Erythroblast (primary cell): ENCODE measurements at places on chromosomes 16 and 17.

DNA sequence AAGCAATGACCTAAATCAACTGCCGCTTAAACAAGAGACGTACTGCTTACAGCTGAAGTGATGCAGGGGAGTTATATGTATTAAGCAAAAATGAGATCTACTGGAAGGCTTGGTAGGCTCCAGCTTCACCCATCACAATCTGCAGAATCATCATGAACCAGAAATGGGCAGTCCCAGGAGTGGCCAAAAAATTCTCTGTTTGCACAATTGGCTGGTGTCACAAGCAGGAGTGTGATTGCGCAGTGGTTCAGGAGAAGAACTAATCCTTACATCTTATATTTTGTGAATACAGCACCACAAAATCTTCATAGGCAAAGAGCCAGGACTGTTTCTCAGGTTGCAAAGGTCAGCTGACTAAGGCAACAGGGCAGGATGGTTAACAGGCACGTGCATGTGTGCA lies 75.9 kb downstream of the CES1 start:
- no peak for DNase-seq

DNA sequence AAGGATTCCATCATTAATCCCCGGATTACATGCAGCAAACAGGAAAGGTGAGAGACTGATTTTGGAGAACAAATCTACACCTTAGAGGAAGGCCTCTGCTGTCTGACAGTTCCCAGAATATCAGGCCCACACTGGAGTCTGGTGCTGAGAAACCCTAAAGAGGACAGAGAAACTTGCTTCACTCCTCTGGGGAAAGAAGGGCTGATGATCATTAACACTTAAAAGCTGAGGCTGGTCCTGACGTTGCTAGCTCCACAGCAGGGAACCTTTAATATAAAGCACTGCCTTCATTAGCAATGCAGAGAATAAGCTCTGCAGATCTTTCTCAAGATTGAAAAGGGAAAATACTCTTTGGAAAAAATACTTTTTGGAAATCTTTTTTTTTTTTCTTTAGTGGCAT lies 1472.4 kb upstream of the GOT2 start:
- DNase-seq, result no peak

GRCh38 chr17:29682054-29682453 lies 59.3 kb upstream of the CORO6 start:
- no peak for DNase-seq

- no peak for DNase-seq
These were observed 121.1 kb downstream of the SPACA3 start for GRCh38 chr17:33112763-33113162.

DNA sequence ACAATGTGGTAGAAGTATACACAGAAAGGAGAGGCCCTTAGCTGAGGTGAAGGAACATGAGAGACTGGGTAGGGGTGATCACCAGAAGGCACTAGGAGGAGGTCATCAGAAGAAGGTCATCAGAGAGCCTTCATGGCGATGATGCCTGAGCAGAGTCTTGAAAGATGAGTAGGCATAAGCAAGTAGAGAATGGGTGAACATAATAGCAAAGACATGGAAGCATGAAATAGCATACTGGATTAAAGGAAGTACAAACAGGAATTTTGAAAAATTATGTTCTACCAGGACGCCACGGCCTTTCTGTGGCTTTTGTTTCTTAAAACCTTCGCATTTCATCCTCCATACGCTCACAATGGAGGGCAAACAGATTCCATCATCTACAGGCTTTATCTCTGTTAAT lies 2.9 kb downstream of the IKZF3 start:
- no peak for DNase-seq

GRCh38 chr17:28253663-28254062 lies 65.3 kb upstream of the TMEM97 start:
- no peak for DNase-seq

- DNase-seq, result no peak
These were observed 21.9 kb downstream of the STH start for GRCh38 chr17:46020998-46021397.

- DNase-seq, result no peak
These were observed 22.7 kb downstream of the ZNF768 start for GRCh38 chr16:30503403-30504296.

- no peak for DNase-seq
These were observed 3.6 kb upstream of the ARL5C start for GRCh38 chr17:39169518-39169917.

DNA sequence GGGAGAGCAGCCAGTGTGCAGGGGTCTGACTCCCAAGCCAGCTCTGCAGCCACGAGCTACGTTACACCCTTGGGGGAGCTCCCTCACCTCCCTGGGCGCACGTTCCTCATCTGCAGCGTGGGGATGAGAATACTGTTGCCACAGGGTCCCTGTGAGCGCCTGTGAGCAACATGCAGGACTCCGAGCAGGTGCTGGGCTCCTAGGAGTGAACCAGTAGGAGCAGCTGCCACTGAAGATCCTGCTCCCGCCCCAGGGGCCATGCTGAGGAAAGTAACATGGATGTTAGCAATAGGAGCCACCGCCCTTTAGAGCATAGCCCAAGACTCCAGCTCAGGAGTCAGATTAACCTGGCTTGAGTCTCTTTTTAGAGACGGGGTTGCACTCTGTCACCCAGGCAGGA lies 15.9 kb downstream of the DNAAF1 start:
- no peak for DNase-seq

- peak; percentile 50 for DNase-seq
These were observed at the start of gene MMP15 for GRCh38 chr16:58025351-58026138. MMP15 (plus strand) TSS chr16:58025754; CDS start chr16:58026351, 597 bp downstream.

DNA sequence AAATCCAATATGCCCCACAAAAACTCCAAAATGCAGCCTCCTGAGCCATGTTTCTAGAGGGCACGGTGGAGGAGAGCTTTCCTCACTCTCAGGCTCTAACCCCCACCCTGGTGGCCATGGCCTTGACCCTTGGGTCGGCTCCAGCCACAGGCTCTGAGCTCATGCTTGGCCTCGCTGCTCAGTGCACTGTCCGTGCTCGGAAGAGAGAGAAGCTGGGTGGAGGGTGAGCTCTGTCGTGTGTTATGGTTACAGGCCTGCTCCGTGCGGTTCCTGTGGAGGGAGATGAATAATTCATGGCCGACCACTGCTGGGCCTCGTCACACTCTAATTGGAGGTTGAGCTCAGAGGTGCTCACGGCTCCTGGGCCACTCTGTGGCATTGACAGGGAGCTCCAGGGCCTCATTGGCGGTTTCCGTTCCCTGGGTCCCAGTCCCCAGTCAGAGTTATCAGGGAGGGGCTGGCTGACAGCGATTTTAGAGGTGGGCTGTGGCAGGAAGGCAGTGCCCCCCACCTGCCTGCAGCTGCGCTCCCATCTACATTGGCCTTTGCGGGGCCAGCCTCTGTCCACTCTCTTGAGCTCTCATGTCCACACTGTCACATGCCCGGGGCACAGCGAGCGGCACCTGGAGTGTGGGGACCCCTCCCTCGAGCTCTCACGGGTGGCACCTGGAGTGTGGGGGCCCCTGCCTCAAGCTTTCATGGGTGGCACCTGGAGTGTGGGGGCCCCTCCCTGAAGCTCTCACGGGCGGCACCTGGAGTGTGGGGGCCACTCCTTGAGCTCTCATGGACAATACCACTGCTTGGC lies 24.9 kb downstream of the ACSF3 start:
- no peak for DNase-seq

GRCh38 chr17:279776-280175 lies 72.8 kb downstream of the RPH3AL start:
- no peak for DNase-seq

DNA sequence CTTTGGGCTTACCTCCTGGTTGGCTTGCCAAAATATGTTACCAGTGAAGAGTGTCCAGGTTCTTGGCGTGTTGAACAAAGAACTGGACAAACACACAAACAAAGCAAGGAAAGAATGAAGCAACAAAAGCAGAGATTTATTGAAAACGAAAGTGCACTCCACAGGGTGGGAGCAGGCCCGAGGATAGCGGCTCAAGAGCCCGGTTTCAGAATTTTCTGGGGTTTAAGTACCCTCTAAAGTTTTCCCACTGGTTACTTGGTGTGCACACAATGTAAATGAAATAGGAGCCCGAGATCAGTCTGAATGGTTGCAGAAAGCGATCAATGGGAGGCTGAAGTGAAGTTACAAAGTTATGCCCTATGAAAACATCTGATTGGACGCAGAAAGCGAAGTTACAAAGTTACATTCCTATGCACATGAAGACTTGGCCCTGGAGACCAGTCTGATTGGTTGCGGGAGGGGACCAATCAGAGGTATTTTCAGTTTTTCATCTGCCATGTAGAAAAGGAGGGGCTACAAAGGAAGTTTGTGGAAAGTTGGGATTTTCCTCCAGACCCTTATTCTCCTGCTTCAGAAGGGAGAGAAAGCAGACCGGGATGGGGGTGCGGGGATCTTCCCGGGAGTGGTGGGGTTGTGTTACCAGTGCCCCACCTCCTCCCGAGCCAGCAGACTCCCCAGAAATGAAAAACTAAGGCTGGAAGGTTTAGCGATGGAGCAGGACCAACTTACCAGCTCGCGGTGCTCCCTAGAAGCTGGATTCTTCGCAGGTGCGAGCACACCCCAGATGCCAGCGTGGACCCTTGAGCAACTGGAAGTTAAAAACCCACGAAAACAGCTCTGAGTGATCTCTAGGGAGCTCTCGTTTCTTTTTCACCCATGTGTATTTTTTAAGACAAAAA lies at the start of gene SLFN12:
Gene SLFN12, minus strand, starts transcription at position 325 of the 899 bp plus-strand sequence. CDS start 9,472 bp downstream, outside the sequence.
- peak; percentile 43 for DNase-seq

- no peak for DNase-seq
These were observed 338 bp downstream of the MAPK3 start for GRCh38 chr16:30122604-30123160.

DNA sequence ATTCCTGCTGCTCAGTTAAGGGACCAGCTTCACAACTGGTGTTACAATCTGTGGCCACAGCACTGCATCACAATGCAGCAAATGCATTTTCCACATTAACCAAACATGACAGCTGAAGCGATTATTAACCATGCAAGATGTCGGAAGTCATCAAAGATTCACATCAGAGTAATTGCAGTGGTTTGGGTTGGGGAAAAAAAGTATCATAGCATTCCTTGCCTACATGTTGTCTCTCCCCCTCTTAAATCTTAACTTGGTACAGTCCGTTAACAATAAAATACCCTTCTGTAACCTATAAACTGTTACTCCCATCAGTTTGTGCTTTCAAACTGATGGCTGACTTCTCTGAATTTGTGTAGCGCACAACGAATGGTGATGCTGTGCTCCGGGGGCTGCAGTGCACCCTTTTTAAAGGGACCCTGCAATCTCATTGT lies 51.6 kb downstream of the NUP93 start:
- no peak for DNase-seq

DNA sequence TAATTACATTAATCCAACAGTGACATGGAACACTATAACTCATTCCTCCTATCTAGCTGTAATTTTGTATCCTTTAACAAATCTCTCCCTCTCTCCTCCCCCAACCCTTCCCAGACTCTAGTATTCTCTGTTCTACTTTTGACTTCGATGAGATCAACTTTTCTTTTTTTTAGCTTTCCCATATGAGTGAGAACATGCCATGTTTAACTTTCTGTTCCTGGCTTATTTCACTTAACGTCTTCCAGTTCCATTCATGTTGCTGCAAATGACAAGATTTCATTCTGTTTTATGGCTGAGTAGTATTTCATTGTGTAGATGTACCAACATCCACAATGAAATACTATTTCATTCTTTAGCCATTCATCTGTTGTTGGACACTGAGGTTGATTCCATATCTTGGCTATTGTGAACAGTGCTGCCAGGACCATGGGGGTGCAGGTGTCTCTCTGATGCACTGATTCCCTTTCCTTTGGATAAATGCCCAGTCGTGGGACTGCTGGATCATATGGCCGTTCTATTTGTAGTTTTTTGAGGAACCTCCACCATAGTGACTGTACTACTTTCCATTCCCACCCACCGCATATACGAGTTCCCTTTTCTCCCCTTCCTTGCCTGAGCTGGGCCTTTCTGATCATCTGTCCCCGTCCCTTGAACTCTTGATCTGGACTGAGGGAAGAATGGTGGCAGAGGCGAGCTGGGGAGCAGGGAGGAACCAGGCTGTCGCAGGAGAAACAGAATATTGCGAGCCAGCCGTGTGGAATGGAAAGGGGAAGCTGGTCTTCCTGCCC lies 7.7 kb upstream of the CEP295NL start:
- DNase-seq, result no peak

DNA sequence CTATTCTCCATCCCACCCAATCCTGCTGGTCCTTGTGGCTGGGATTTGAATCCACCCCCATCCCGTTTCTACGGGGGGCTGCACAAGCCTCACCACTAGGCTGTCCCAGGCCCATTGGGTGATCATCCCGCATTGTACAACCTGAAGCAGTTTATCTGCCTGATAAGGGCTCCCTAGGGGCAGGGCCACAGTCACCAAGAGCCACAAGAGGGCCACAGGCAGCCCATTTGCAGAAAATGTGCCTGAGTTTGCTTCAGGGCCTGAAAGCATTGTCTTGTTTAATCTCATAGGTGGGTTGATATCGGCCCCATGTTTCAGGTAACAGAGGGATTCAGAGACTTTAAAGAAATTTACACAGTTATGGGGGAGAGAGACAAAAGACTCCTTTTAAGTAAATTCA lies 245.0 kb downstream of the CPPED1 start:
- DNase-seq, result no peak

- no peak for DNase-seq
These were observed 67.6 kb downstream of the CDH13 start for GRCh38 chr16:82694239-82694874.

DNA sequence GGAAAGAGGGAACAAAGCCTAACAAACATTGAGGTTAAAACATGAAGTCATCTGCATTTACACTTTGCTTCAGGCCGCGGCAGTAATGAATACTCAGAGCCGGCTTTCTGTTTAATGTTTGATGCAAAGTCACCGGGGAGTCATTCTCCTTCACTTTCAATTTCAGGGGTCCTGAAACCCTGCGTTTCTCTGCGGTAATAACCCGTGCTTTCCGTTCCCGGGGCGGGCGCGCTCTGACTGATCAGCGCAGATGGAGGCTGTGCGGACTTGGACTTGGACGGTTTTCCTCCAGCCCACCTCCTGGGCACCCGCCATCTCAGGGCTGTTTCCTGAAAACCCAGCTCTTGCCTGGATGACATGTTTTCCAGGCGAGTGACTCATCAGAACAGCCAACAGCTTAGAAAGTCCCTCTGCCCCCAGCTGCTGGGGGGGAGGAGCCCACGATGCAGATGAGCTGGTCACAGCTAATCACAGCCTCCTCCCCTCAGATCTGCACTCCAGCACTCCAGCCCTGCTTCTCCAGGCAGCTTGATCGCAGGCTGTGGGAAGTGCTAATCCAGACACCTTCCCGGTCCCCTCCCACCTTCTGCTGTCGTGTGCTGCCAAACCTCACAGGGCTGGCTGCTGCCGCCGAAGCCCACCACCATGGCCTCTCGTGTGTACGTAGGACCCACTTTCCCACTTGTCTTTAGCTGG lies 158.6 kb upstream of the CHMP6 start:
- DNase-seq, result peak; percentile 67

DNA sequence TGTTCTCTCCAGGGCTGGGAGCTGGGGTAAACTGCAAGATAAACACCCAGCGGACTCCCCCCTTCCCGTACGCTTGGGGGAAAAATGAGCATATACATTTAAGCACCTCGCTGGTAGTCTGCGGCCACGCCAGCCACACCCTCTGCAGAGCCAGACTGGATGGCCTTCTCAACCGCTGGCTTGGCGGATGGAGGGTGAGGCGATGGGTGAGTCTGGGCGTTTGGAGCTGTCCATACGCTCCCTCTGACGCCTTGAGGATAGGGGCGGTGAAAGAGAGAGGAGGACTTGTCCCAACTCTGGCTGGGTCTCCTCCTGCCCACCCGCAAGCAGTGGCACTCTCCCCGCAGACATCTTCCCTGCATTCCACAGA lies 1.0 kb downstream of the ITGA3 start:
- DNase-seq, result no peak

- DNase-seq, result no peak
These were observed 8.0 kb upstream of the SPATA32 start for GRCh38 chr17:45269912-45270311.
